Activated CD4-positive, alpha-beta memory T cell treated with anti-CD3 and anti-CD28 coated beads for 36 hours (primary cell): ENCODE measurements at places on chromosomes 16 and 17.

DNA sequence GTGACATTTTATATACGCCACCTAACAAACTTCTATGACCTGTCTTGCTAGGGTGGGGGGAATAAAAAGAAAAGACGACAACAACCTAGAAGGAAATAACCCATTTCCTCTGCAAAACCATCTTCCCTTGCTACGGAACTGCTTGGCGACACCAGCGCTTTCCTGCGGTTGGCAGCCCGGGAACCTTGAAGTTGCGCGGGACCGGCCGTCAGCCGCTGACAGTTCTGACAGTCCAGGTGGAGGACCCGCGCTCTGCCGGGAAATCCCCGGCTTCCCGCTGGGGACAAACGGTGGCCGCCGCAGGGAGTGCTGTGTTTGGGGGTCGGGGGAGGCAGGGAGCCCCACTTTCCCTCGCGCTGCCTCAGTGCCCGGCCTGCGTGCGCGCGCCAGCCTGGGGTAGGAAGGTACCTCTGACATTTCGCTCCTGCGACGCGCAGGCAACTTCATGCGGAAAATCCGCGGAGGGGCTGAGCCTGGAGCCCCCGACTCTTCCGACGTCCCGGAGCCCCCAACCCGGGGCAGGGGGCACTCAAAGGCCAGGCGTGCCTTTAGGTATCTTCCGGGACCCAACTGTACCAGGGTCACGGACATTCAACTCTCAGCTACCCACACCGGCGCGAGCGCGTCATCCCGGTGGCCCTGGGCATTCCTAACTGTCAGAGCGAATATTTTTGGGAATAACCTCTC lies 516 bp downstream of the SLC16A6 start:
- DNase-seq, result peak; percentile 72

GRCh38 chr16:31200821-31201568 lies 1.6 kb downstream of the PYCARD start:
- peak; percentile 76 for DNase-seq

DNA sequence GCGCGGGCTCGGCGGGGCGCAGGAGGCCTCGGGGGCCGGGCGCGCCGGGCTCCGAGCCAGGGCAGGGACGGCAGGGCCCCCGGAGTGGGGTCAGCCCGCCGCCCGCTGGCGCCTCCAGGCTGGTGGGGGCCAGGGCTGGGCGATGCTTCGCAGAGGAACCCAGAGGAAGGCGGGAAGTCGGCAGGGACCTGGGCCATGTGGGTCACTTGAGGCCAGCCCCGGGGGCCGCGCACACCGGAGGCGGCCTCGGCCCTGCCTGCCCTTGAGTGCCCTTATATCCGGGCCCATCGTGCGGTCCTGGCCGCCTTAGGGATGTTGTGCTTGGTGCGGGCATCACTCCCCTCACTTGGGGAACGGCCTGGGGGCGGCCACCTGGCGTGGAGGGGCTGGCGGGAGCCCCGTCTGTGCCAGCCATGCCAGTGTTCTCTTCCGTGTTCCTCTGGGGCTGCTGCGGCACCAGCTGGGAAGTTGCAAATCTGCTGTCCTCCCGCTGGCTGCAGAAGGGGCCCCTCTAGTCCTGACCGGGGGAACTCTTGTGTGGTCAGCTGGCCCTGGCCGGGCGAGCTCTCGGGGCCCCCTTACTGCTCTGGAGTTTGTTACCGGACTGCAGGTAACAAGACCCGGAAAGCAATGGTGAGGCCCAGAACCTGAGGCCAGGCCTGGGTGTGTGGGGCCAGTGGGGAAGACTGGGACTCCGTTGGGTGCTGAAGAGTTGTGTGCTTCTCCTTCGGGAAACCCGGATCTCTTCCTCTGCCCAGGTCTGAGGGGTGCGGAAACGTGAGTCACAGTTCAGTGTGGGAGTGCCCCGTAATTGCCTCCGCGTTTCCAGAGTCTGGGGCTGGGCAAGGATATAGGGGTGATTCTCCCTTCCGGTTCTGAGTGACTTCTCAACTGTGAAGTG lies 849 bp downstream of the CAPN15 start:
- DNase-seq, result peak; percentile 72

- DNase-seq, result no peak
Measured at GRCh38 chr17:77256710-77257109, 115.9 kb downstream of the SEC14L1 start.

GRCh38 chr16:53785044-53785443 lies 81.1 kb downstream of the FTO start:
- DNase-seq, result no peak

DNA sequence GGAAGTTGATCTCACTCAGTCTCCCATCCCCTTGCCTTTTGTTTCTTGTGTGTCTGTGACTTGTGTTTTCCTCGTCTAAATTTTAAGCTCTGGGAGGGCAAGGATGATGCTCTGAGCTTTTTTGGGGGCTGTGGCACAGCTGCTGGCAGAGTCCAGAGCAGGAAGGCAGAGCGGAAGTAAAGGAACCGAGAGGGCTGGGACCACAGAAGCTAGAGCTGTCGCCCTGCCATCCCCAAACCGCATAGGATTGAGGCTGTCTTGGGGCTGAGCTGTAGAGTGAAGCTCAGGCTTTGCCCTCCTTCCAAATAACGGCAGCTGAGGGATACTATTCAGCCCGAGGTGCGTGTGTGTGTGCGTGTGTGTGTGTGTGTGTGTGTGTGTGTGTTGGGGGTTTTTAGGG lies 3.8 kb upstream of the DNAH2 start:
- DNase-seq, result no peak

- DNase-seq, result no peak
Measured at GRCh38 chr16:84183911-84184591, 2.8 kb downstream of the TAF1C start.

- no peak for DNase-seq
Measured at GRCh38 chr16:23979441-23979840, 143.7 kb downstream of the PRKCB start.

DNA sequence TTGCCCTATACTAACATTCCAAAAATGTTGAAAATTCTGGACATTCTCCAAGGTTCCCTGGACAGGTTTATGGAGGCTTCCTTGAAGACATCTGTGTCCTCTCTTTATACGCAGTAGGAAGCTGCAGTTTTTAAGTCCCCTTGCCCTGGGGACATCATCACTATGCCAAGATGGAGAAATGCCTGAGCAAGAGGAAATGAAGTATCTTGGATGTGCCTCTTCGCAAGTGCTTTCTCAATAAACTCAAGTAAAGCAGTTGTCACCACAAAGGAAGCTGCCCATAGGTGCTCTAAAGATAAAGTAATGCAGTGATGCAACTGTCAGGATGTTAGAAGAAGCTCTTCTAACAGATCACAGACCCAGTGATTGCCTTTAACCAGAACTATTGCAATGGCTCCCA lies 71.0 kb downstream of the CDYL2 start:
- DNase-seq, result no peak

DNA sequence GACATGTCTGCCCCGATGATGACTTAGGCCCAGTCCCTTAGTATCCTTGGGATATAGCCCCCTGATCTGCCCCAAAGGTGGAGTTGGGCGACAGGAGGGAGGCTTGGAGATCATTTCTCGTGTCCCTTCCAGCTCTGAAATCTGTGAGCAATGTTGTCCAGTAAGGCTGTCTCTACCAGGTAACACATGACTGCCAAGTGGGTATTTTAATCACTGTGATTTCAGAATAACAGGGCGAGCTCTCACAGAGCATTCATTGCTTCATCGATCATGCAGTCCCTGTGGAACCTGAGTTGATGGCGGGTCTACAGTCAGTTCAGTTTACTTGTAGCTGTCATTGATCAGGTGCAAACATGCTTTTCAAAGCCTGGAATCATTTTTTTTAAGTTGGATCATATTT lies 39.2 kb downstream of the KSR1 start:
- no peak for DNase-seq
